ENCODE measurements at places on chromosomes 16 and 17.

- DNase-seq, result no peak
Observed at GRCh38 chr17:47735536-47736011, 2.5 kb downstream of the TBX21 start.

- DNase-seq, result no peak
Observed at GRCh38 chr16:77711775-77712174, 10.5 kb upstream of the NUDT7 start.

DNA sequence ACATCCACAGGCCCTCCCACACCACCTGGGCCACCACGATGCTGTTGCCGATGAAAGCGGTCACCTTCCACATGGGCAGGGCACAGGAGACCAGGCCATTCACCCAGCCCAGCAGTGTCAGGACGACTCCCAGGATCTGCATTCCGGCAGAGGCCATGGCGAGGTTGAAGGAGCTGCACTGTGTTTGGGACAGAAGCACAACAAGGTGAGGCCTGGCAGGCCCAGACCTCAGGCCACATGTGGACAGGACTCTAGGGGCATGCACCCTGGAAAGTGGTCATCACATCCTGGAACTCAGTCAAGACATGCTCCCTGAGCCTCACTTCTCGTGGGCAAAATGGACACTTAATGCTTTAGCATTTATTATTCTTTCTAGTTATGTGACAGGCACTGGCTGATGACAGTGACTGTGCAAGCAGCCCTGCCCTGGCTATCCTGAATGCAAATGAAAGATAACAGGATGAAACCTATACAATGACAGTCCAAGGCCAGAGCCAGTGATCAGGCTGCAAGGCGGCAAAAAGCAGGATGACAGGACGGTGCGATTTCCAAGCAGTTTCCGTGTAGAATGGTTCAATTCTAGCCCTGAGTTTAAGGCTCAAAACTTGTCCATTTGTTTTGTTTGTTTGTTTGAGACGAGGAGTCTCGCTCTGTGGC, 2.0 kb downstream of the CLDN6 start:
- no peak for DNase-seq

DNA sequence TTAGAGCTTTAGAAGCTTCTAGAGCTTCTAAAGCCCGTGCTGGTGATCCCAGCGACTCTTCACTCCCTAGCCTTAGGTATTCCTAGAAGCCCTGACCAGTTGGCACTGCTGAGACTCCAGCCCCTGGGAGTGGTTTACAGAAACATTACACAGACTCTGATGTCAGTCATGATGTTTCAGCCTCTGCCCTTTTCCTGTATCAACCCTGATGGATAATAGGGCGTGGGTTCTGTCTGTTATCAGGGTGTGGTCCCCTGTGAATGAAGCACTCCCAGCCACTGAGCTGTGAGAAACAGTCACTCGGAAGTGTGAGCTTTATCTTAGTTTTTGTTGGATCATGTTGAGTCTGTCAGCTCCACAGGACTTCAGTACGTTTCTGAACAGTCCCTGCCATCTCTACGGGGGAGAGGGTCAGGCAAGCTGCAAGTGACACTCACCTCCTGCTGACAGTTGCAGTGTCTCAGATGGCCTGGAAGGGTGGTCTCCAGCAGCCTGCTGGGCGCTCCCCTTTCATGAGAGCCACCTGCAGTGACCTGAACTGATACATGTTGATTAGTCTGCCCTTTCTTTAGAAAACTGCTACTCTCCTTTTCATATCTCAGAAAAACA, 12.8 kb downstream of the GOSR2 start:
- DNase-seq, result no peak

GRCh38 chr16:8108991-8109509, 481.3 kb downstream of the TMEM114 start:
- DNase-seq, result no peak

- DNase-seq, result no peak
Observed at GRCh38 chr16:13254998-13255614, 353.7 kb downstream of the SHISA9 start.

DNA sequence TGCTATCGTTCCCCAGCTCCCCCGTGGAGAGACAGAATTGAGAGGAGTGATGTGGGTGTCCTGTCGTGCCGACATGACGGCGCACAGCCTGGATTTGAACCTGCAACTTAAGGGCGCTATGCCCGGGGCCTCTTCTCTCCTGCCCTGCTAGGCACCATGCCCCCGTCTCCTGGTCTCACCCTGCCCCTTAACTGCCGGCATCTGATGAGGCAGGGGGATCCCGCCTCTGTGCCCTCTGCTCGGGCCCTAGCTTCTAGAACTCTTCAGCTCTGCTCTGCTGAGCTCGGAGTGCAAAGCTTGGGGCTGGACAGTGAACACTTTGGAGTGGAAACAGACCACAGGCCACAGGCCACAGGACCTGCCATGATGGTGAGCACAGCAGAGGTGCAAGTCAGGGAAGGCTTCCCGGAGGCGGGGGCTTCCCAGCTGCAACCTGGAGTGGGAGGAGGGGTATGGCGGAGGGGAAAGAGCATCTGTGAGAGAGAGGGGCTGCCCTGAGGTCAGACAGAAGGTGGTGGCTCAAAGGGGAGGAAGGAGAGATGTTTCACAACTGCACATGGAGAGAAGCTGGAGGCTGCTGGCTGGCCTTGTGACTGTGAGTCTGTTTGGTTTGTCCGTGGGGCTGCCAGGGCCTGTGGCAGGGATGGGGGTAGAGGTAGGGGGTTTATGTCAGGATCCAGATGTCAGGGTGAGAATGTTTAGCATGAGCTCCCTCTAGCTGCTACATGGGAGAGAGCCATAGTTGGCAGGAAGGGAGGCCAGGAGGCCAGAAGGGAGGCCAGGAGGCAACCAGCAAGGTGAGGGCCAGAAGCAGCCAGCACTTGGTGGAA, 107.8 kb downstream of the CRLF3 start:
- DNase-seq, result no peak

DNA sequence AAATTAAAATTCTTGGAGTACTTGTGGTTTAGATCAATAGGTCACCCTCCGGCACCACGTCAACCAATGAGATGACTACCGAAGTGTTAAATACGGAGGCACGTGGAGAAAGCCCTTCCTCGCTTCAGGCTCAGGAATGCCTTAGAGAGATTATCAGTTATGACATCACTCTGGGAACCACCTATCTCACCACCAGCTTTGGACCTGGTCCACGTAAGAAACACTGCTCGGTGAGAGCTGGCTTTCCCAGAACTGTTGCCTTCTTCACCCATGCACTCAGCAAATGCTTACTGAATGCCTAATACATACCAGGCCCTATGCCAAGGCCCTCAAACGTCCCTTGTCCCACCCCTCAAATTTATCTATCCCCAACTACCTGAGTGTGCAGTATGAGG, 71.3 kb downstream of the SMG6 start:
- DNase-seq, result no peak

DNA sequence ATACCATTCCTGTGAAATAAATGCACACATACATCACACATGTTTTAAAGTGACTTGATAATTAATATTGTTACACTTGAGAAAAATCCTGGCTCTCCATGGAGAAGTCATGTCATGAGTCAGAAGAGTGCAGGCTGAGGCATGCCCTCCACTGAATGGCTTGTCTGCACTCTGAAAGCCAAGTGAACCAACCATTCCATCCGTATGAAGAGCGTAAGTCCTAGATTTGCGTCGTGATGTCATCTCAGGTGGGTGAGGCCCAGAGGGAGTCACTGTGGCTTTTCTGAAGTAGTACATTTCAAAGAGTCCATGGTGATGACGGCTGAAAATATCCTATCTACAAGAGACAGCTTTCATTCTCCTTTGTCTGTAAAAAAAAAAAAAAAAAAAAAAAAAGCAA, 83.5 kb upstream of the IRX5 start:
- peak; percentile 89 for DNase-seq

GRCh38 chr17:39547713-39548478, 59.8 kb downstream of the NEUROD2 start:
- DNase-seq, result peak; percentile 60

DNA sequence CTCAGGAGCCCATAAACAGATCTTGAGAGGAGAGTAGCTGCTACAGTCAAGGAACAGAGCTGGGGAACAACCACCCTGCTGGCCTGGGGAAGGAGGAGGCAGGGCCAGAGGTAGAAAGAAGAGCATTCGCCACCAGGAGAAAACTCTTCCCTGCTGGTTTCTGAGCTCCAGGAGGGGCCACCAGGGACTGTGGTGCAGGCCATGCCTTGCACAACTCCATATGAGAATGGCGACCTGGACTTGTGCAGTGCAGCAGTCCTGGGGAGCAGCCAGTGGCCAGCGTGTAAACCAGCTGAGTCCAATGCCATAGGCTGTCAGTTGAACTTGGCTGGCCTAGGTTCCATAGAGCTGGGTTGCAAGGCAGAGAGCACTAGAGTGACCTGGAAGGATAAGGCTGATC, 11.6 kb downstream of the SLC13A2 start:
- no peak for DNase-seq

- DNase-seq, result no peak
Observed at GRCh38 chr16:53781023-53781605, 77.2 kb downstream of the FTO start.

DNA sequence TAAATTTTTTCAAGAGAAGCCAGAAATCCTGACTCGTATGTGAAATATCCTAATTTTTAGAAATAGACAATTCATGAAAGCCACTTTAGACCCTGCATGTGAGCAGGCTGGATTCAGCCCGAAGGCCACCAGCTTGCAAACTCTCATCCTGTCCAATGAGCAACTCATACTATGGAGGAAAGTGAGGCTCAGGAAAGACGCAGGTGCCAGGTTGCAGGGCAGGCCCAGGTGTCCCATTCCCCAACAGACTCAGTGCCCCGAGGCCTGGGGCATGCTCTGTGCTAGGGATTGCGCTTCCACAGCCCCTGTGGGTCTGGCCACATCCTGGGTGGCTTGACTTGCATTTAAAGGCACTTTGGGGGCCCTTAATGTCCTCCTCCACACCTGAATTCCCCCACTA, 16.7 kb upstream of the RASD1 start:
- no peak for DNase-seq

- no peak for DNase-seq
Observed at GRCh38 chr17:8122422-8122923, 1.4 kb downstream of the HES7 start.

- DNase-seq, result no peak
Observed at GRCh38 chr17:6248061-6248460, 177.9 kb downstream of the WSCD1 start.

DNA sequence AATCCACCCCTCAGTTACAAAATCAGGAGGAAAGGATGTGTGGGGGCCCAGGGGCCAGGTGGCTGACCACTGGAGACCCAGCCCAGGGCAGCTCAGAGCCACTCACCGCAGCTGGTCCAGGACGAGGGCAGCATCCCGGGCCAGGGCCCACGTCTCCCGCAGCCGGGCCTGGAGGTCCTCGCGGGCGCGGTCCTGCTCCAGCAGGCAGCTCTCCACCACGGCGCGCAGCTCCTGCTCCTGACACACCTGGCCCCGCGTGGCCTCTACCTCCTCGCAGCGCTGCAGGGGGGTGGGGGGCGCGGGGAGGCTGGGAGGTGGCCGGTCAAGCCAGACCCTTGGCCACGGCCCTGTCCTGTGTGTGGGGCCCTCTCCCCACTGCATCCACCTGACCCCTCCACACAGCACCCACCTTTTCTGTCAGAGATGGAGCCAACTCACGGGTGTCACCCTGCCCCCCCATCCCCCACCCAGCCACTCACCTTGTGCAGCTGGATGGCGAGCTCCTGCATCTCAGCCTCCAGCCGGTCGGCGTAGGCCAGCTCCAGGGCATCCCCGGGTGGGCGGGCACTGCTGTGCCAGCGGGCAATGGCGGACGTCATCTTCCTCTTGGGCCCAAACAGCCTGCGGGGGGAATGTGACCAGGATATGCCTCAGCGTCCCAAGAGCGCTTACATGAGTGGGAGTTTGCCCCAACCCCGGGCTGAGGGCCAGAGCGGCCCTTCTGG, 5.1 kb downstream of the NUDT16L1 start:
- no peak for DNase-seq

DNA sequence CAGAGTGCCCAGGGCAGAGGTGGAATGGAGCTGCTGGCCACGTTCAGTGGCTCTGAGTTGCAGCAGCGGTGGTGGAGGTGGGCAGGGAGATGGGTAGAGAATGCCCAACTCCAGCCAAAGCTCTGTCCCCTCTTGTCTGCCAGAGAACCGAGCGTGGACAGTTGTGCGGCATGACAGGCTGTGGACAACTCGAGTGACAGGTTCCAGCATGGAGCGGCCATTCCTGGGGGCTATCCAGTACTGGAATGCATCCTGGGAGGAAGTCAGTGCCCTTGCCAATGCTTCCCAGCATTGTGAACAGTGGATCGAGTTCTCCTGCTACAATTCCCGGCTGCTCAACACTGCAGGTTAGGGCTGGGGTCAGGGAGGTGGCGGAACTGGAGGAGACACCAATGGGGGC, 8.3 kb downstream of the CNTNAP1 start:
- DNase-seq, result no peak

GRCh38 chr16:53899431-53899830, 195.5 kb downstream of the FTO start:
- DNase-seq, result no peak

DNA sequence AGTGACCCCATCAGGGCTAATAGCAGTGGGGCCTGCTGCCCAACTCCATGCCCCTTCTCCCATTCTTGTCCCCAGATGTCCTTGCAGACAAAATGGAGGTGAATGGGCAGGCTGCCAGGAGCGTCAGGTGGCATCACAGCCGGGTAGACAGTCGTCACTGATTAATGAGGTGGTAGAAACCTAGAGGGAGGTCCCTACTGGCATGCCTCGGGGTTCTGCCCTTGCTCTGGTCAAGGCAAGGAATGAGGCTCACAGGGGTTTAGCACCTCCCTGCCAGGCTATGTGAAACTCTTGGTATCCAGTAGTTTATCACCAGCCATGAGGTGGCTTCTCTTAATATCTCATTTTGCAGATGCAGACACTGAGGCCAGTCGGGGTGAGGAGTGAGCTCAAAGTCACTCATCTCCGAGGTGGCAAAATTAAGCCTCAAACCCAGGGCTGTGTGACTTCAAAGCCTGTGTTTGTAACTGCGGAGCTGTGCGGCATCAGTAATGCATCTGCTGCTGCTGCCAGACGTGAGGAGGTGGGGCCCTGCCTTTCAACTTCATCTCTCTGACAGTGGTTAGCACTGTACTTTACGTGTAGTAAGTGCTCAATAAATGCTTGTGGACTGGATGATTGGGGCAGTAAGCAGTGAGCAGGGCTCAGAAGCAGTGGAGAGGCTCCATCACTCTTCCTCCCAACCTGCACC, 21.3 kb downstream of the RAI1 start:
- no peak for DNase-seq

DNA sequence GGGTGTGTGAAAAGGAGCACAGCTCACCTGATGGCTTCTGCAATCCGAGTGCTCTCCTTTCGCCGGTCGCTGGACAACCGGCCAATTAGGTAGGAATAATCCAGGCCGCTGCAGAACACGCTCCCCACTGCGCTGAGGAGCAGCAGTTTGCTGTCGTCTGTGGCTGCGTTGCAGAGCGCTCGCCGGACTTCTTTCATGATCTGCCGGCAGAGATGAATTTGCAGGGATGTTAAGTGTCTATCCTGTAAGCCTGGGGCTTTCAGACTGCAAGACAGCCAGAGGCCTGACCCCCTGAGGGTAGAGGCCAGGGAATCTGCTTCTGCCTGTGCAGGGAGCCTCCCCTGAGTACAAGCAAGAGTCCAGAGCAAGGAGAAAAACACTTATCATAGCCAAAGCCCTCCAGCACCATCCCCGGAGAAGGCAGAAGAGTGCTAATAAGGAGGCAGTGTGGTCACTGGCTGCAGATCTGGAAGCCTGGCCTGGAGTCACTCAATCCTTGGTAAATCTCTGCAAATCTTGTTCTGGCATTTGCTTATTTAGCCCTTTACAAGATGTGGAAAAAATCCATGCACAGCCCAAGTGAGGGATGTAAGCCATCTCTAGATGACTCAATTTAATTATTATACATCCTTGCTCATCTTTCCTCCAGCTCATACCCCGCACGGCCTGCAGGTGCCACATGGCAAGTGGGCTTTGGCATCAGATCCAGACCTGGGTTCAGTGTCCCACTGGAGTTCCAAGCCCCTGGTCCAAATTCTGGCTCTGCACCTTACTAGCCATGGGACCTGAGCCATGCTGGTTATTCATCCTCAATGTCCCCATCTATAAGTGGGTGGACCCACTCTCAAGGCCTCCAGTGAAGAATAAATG, 80.2 kb downstream of the DYNLRB2 start:
- DNase-seq, result no peak

Measured in RWPE1 (cell line).